Right atrium auricular region (tissue), 2 donors: ENCODE measurements at places on chromosomes 12 and 14.
A peak's percentile ranks its signal among the peaks of the same experiment; 100 is the strongest.

GRCh38 chr12:58313091-58313855 lies 371.9 kb downstream of the ATP23 start:
- H3K4me1 ChIP-seq = no peaks in the 10 kb centered on the region
- no peak for DNase-seq
- H3K27ac ChIP-seq = no peak overlapping the region
- H3K27me3 ChIP-seq = no peaks in the 10 kb centered on the region
- H3K36me3 ChIP-seq = no peaks in the 10 kb centered on the region

DNA sequence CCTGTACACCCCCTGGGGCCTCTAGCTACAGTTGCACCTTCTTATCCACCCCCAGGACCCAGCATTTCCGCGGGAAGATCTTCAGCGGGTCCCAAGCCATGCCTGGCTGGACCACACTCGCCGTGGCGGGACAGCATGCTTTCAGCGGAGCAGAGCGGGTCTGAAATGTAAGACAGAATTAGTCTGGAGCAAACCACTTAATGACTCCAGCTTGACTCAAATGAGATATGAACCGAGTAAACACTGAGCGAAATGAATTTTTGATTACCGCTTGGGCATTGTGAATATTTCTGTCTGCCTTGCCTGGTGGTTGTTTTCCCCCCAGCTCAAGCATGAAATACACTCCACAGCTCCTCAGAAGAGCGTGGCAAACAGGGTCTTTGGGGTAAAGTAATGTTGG lies 60.8 kb downstream of the SLC24A4 start:
- H3K36me3 ChIP-seq = no peaks in the 10 kb centered on the region
- H3K27me3 ChIP-seq = no peaks in the 10 kb centered on the region
- no peak for DNase-seq
- no peaks in the 10 kb centered on the region for H3K4me1 ChIP-seq
- no peak overlapping the region for H3K4me3 ChIP-seq

- H3K27me3 ChIP-seq = no peaks in the 10 kb centered on the region
- H3K4me1 ChIP-seq = no peaks in the 10 kb centered on the region
- no peak overlapping the region for H3K27ac ChIP-seq
- H3K4me3 ChIP-seq = no peak overlapping the region
- no peaks in the 10 kb centered on the region for H3K36me3 ChIP-seq
- no peak for DNase-seq
Measured at GRCh38 chr14:64349741-64350490, 38.2 kb upstream of the MTHFD1 start.

- H3K27ac ChIP-seq = no peak overlapping the region
- H3K36me3 ChIP-seq = no peaks in the 10 kb centered on the region
- peaks cover 59% of the 10 kb centered on the region for H3K4me1 ChIP-seq
- no peak overlapping the region for H3K4me3 ChIP-seq
- DNase-seq = no peak
Measured at GRCh38 chr12:780750-781379, 28.5 kb downstream of the WNK1 start.

DNA sequence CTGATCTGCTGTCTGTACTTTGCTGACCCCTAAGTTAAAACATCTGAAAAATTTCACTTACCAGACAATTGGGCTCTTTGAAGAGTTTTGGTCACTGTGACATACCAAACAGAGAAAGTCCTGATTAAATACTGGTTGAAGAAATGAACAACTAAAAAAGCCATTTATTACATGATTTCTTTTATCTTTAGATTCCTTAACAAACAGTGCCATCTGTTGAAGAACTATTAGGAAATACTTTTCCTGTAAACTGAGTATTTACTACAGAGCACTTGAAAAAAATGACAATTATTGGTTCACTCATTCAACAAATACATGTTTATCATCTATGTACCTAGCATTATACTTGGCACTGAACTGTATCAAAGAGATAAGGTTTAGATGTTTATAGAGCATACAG lies 6.5 kb upstream of the WASHC4 start:
- no peak overlapping the region for H3K27ac ChIP-seq
- H3K4me3 ChIP-seq = no peak overlapping the region
- H3K4me1 ChIP-seq = no peaks in the 10 kb centered on the region
- no peaks in the 10 kb centered on the region for H3K27me3 ChIP-seq
- H3K36me3 ChIP-seq = no peaks in the 10 kb centered on the region
- no peak for DNase-seq

DNA sequence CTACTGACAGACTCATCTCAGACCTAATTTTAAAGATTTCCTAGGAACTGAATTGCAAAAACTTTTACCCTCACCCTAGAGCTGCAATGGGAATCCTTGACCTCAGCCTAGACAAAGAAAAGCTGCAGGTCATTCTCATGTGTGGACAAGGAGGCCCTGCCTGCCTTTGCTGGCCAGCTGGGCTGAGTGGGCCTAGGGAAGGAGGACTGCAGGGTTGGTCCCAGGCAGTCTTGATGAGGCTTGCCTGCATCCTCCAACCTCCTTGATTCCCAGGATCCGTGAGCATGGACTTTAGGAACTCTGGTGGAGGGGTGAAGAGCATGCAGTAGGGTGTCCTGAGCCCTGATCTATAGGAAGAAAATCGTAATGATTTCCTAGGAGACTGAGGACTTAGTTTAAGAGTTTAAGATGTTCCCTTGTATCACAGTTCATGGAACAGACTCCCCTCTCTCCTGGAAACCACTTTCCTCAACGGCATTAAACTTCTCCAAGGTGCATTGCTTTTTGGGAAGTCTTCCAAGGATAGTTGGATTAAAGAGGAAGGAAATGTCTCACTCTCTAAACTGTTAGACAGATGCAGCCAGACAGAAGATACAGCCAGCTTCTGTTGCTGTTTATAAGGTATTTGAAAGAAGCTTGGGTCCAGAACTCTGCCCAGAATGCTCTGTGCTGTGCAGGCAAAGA lies 55.4 kb upstream of the DDX11 start:
- H3K4me3 ChIP-seq = no peak overlapping the region
- no peaks in the 10 kb centered on the region for H3K4me1 ChIP-seq
- H3K36me3 ChIP-seq = no peaks in the 10 kb centered on the region
- no peaks in the 10 kb centered on the region for H3K27me3 ChIP-seq
- H3K27ac ChIP-seq = no peak overlapping the region

GRCh38 chr12:96980991-96981414 lies 73.9 kb downstream of the NEDD1 start:
- no peak for DNase-seq
- no peak overlapping the region for H3K27ac ChIP-seq
- no peaks in the 10 kb centered on the region for H3K27me3 ChIP-seq
- no peak overlapping the region for H3K4me3 ChIP-seq
- H3K4me1 ChIP-seq = peaks cover 8% of the 10 kb centered on the region
- H3K36me3 ChIP-seq = no peaks in the 10 kb centered on the region

DNA sequence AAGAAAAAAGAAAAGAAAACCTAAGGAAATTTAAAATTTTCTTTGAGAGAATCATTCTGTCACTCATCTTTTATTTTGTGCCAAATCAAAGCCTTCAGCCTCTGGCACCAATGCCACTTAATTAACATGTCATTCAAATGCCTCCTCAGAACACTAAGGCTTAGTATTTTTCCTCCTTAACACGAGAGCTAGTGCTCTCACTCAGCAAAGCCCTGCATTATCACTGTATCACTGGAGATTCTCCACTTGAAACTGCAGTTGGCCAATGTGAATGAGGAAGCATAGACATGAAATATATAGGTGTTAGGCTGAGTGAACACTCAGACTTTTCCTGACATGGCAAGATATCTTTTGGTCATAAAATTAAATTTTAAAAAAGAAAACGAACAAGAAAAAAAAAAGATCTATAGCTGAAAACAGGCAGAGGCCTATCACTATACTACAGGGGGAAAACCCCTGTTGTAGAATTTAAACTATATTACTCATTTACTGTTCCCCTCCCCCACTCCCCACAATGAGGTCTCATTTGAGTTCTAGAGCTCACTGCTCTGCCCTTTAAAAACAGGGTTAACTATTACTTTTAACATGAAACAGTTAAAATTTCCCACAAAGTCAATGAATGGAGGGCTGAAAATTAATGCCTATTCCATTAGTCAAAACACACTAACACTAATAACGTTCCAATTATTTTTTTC lies 5.1 kb downstream of the MBIP start:
- H3K27ac ChIP-seq = no peak overlapping the region
- H3K36me3 ChIP-seq = peaks cover 14% of the 10 kb centered on the region
- no peak for DNase-seq
- no peaks in the 10 kb centered on the region for H3K27me3 ChIP-seq
- H3K4me3 ChIP-seq = no peak overlapping the region

DNA sequence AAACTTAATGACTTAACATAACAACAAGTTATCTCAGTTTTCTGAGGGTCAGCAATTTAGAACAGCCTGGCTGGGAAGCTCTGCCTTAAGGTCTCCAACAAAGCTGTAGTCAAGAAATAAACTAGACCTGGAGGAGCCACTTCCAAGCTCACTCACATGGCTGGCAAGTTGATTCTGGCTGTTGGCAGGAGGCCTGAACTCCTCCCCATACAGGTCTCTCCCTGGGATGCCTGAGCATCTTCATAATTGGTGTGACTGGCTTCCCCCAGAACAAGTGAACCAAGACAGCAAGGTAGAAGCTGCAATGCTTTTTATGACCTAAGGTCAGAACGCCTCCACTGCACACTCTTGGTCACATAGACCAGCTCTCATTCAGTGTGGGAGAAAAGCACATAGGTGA lies 128.3 kb downstream of the SAMD4A start:
- peak overlapping the region; percentile 97 for H3K27ac ChIP-seq
- H3K4me1 ChIP-seq = peaks cover 66% of the 10 kb centered on the region
- H3K4me3 ChIP-seq = no peak overlapping the region
- no peaks in the 10 kb centered on the region for H3K36me3 ChIP-seq
- no peaks in the 10 kb centered on the region for H3K27me3 ChIP-seq
